ENCODE measurements at places on chromosomes 6 and 20.

GRCh38 chr20:18638768-18639167 lies 50.9 kb downstream of the DTD1 start:
- DNase-seq: no peak

- DNase-seq: no peak
Measured at GRCh38 chr6:52015953-52016352, 71.5 kb downstream of the PKHD1 start.

DNA sequence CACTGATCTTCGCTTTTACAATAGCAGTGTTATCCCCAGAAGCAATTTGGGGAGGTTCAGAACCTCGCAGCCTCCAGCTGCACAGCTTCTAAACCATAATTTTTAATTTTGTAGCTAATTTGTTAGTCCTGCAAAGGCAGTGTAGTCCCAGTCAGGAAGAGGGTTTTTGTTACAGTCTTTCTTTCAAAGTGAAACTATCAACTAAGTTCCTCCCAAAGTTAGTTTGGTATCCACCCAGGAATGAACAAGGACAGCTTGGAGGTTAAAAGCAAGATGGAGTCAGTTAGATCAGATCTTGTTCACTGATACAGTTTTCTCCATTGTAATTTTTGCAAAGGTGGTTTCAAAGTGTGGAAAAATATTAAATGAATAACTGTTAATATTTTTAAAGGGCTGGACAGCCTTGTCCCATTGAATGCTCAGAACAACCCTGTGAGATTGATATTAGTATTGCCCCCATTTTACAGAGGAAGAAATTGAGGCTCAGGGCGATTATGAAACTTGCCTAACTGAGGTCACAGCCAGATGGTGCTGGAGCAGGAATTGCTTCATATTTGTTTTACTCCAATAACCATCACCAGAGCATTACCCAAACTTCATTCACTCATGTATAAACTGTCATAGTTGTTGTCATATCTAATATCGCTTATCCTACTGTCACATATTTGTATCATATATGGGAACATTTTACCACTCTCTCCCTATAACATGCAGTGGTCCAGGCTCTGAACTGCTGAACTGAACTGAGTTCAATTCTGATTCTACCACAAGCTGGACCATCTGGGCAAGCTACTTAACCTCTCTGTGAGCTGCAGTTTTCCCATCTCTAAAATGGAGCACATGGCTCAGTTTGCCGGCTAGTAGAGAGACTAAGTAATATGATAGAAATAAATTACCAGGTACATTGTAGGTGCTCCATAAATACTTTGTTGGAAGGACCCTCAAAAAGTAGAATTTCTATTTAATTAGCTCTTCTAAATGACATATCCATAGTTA lies 213.8 kb downstream of the BCAS1 start:
- no peak for DNase-seq

DNA sequence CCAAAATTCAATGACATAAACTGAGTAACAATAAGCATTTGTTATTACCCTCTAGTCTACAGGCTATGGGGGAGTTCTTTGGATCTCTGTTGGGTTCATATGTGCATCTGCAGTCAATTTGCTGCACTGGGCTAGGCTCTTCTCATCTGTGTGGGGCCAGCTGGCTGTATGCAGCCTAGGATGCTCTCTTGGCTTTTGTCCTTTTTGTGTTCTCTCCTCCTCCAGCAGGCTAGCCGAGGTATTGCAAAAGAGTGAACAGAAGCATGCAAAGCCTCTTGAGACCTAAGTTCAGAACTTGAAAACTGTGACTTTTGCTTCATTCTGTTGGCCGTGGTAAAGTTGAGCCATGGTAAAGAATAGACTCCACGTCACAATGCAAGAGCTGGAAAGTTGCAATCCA lies 62.8 kb upstream of the FOXO3 start:
- DNase-seq: no peak

- DNase-seq: no peak
Measured at GRCh38 chr20:34643928-34644327, 33.0 kb downstream of the PIGU start.

DNA sequence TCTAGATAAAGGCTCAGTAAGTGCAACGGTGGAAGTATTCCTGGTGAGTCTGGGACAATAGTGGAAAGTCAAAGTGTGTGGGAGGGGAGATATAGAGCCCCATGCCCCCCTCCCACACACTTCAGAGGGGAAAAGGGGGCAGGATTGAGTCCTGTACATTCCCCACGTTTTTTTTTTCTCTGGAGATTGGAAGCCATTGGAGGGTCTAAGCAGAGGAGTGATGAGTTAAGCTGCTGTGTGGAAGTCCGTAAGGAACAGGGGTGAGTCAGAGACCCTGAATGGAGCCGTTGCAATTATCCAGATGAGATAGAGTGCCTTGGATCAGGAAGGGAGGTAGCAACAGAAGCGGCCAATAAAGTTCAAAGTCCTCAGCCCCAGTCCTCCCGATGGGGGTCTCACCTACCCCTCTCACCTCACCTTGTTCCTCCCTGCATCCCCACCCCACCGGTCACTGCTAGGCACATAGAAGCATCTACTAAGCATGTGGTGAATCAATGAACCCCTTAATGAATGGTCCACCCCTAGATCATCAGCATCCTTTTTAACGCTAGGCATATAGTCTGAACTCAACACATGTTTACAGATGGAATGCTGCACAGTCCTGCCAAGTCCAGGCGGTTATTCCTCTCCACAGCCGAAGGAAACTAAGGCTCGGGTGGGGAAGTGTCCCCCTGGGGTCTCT lies 662 bp upstream of the SLC9A8 start:
- no peak for DNase-seq

DNA sequence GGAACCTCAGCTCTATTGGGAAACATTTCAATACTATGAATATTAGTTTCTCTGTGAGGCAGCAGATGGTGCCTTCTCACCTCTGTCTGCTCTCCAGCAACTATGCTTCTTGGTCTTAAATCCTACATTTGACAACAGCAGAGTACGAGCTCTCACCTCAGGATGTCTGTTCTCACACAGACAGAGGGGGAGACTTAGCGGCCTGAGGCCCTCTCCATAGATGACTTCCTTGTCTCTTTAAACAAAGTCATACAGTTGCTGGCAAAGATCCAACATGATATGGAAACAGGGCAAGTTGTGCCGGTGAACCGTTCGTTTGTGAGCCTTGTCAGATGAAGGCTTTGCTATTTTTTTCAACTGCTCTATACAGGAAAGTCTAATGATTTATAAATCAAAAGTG lies 43.7 kb upstream of the GABRR1 start:
- DNase-seq: no peak

DNA sequence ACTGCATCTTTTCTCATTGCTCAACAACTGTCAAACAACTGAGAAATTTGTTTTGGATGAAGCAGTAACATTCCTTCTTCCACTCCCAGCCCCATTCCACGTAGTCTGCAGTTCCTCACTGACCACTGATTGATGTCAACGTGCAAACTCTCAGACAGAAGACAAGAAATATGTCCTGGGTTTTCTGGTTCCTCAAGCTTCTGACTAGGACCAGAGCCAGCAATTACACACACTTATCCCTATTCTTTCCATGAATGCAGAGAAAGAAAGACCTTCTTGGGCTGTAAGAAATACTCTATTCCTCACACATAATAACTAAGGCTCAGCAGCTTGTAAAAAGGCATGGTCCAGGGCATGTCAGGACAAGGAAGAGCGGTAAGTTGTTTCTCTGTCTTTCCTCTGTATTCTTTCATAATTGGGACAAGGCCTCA lies 790.1 kb upstream of the SLC35B3 start:
- no peak for DNase-seq

DNA sequence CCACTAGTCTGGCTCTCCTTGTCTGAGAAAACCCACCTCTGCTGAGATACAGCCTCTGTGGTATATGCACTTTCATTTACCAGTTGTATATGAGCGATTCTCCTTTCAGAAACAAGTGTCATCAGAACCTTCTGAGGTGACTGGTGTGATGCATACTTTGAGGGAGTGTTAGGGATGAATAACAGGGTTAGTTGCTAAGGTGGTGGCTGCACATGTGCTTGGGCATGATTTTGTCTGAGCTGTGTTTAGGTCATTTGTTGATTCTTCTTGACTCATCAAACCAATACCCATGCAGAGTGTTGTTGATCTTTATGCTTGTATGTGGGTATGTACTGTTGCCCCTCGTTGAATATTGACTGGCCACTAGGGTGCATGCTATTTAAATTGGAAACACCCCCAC lies 25.7 kb downstream of the DTD1 start:
- DNase-seq: no peak

All from stimulated activated CD8-positive, alpha-beta memory T cell treated with anti-CD3 and anti-CD28 coated beads, Interleukin-12 subunit alpha, Interleukin-12 subunit beta, amount 100 ng/mL, for 4 hours (primary cell).